NCI-H1417 treated with DMSO at 0.1 percent for 48 hours (cell line): ENCODE measurements at places on chromosomes 16 and 17.

DNA sequence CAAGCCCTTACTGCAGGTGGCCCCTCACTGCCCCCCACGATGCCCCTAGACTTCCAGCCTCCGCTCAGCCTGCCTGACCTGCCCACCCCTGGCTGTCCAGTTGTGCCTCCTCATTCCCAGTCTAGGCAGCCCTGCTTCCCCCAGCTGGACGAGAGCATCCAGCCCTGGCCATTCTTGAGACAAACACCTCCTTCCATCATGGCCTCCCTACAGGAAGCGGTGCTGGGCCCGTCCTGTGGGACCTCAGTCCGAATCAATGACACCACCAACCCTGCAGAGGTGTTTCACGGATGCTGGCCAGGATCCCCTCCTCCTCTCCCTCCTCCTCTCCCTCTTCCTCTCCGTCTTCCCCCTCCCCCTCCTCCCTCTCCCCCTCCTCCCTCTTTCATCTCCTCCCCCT, 28.3 kb downstream of the CCDC40 start:
- DNase-seq = no peak

DNA sequence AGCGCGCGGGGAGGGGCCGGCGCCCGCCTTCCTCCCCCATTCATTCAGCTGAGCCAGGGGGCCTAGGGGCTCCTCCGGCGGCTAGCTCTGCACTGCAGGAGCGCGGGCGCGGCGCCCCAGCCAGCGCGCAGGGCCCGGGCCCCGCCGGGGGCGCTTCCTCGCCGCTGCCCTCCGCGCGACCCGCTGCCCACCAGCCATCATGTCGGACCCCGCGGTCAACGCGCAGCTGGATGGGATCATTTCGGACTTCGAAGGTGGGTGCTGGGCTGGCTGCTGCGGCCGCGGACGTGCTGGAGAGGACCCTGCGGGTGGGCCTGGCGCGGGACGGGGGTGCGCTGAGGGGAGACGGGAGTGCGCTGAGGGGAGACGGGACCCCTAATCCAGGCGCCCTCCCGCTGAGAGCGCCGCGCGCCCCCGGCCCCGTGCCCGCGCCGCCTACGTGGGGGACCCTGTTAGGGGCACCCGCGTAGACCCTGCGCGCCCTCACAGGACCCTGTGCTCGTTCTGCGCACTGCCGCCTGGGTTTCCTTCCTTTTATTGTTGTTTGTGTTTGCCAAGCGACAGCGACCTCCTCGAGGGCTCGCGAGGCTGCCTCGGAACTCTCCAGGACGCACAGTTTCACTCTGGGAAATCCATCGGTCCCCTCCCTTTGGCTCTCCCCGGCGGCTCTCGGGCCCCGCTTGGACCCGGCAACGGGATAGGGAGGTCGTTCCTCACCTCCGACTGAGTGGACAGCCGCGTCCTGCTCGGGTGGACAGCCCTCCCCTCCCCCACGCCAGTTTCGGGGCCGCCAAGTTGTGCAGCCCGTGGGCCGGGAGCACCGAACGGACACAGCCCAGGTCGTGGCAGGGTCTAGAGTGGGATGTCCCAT, 232.8 kb downstream of the SEC14L1 start:
- DNase-seq = no peak

- no peak for DNase-seq
Measured at GRCh38 chr17:1727876-1728630, 3.5 kb downstream of the WDR81 start.

GRCh38 chr17:49290690-49291359, 60.2 kb upstream of the PHOSPHO1 start:
- DNase-seq = no peak

DNA sequence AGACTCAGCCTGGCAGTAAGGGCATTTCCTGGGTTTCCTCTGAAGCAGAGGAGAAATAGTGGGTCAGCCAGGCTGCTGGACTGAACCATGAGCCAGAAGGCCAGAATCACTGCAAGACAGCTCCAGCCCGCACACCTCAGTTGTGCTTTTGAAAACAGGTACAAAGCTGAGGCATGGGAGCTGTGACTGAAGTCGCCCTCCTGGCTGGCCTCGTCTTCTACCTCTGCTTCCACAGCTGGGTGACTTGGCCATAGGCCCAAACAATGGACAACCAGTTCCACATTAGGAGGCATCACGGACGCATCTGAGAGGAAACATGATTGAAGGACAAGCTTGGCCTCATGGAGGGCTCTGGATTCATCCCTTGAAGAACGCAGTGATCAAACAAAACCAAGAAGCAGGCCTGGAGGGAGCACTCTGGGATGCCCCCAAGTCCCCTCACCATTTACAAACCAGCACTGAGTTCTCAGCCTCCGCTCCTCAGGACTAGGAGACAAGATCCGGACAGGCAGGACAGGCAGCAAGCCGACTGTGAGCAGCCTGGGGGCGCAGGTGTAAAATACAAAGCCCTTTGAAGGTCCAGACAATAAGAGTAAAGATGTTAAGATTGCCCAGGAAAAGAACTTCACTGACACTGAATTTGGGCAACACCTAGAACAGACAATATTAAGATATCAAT, 68.7 kb downstream of the N4BP1 start:
- no peak for DNase-seq

GRCh38 chr17:7888184-7888920, at the start of gene CHD3:
CHD3 (plus strand) TSS chr17:7888789; CDS start chr17:7889001, 212 bp downstream.
- DNase-seq = no peak

- no peak for DNase-seq
Measured at GRCh38 chr16:54519161-54519695, 232.6 kb upstream of the IRX3 start.

DNA sequence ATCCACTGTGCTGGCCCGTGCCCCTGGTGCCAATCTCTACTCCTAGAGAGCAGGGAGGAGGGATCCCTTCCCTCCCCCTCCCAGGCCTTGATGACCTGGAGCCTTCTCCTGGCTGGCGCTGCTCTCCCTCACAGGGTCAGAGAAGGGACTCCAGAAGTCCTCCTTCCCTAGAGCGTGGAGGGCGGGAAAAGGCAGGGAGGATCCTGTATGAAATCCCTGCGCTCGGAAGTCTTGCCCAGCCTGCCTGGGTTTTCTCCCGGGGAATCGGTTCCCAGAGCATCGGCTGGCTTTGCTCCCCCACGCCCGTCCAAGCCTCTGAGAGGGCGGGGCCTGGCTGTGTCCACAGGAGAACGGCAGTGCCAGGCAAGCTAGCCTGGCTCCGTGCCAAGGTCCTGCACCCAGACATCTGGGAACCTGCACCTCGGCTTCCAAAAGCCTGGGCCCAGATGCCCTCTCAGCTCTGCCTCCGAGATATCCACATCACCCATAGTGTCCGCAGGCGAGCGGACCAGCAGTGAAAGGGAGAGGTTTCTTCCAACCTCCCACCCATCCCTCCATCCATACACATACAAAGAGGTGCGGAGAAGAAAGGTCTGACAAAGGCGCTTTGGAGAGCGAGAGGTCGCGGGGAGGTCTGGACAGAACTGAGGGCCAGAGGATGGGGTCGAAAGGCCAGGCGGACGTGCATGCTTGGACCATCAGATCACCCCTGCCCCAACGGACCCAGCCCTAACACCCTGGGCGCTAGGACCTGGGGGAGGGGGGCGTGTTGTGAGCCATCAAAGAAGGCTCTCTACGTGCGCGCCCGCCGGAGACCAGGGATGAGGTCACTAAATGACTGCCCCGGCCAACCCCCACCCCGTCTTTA, 1.1 kb downstream of the MPP2 start:
- DNase-seq = no peak

DNA sequence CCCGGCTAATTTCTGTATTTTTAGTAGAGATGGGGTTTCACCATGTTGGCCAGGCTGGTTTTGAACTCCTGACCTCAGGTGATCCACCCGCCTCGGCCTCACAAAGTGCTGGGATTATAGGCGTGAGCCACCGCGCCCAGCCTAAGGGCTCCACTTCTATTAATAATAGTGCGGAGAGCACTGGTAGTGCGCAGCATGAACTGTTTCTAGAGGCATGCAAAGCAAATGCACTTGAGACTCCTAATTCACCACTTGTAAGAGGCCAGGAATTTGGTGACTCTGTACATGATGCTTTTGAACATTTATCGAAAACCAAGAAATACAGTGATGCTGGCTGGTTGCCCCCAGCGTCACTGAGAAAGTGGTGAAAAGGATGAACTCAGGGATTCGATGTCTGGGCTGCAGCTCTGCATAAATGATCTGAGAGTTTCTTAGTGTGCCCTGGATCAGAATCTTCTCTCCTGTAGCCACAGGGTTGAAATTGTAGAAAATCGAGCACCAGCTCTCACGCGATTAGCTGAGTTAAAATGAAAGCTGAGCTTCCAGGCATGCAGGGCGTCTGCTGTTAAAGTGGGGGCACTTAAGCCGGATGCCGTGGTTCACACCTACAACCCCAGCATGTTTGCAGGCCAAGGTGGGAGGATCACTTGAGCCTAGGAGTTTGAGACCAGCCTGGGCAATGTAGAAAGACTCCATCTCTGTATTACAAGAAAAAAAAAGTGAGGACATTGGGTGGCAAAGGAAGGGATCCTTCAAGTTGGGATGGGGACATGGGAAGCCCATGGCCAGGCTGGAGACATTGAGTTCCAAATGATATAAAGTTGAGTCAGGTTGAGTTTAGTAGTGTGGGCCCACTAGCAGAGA, 4.8 kb downstream of the RNF213 start:
- DNase-seq = no peak

DNA sequence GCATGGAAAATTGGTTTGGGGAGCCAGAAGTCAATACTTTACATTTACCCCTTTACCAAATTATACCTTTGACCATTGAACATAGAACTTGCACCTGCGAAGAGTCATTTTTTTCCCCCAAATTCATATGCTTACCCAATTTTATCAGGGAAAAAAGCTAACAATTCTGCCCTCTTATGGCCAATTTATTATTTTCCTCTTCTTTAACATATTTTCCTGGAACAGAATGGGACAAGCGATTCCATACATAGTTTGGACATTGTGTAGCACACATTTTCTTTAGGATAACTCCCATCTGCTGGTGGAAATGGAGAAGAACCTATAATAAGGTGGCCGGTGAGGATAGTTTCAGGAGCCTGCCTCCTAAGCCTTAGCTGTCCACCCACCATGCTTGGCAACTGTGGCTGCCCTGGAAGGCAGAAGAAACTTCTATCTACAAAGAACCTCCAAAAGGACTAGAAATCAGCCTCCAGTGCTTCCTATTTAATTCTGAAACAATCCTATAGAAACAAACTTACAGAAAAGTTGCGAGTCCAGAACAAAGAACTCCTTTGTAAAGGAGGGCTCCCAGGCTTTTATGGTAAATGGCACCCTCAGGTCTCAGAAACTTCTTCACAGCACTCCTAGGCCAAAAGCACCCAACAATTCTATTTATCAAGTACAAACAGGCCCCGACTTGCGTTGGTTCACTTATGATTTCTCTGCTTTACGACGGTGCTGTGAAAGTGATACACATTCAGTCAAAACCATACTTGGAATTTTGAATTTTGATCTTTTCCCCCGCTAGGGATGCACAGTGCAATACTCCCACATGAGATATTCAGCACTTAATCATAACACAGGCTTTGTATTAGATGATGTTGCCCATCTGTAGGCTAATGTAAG, 64.1 kb upstream of the CACNG4 start:
- no peak for DNase-seq

DNA sequence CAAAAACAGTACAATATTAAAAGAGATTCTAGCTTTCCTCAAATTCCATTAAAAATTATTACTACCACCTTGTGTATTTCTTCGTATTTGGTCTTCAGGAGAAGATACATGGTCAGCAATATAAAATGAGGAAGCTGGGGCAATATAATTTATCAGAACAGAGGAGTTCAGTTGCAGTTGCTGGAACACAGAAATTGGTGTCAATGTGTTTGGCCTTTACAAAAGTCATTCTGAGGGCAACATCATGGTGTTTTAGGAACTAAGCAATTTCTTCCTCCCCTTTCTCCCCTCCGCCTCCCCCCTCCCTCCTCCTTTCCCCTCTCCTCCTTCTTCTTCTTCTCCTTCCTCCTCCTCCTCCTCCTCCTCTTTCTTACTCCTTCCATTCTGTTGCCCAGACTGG, 102.1 kb downstream of the YPEL2 start:
- DNase-seq = no peak

DNA sequence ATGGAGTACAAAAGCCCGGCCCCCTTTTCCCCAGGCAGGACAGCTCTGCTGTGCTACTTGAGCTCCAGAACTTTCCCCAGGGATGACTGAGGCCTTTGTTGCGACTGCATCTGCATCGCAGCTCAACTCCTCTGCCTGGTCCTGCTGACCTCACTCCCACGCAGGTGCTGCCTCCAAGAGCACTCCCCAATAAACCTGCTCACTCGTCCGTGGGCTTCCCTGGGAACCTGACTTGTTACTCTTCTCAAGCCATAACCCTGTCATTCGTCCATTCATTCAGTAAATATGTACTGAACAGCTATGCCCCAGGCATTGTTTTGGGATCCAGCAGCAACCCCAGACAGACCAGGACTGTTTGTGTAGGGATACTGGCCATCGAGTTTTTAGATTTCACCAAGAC, 11.6 kb upstream of the RMI2 start:
- DNase-seq = no peak

DNA sequence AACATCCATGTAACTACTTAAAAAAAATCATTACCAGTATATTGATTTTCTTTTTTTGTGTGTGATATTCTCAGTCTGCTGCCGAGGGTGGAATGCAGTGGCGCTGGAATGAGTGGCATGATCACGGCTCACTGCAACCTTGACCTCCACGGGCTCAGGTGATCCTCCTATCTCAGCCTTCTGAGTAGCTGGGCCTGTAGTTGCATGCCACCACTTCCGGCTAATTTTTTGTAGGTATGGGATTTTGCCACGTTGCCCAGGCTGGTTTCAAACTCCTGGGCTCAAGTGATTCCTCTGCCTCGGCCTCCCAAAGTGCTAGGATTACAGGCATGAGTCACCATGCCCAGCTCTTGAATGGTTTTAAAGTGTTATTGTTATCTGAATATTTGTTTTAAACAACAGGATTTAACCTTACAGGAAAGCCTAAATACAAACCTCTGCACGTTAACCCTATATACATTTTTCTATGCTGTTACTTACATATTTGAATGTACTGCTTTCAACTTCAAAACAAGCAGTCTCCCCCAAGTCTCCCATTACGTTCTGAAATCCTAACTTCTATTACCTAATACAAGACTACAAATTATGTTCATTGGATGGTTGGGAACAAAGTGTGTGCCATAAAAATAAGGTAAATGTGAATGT, 61.7 kb downstream of the KPNA2 start:
- DNase-seq = no peak

DNA sequence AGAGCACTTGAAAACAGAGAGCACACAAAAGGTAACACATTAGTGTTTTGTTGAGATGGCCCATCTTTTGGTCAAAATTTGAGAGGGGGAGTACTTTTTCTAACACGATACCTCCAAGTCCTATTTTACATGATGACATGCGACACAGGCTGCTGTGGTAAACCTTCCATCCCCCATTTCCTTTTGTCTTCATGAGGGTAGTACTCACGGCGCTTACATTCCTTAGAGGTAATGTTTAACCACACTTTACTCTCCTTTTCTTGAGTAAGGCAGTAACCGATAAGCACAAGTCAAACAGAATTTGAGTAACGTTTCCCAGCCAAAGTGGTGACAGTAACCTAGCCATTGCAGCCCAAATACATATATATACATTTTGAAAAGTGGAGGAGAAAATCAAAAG, 35.8 kb upstream of the PITPNM3 start:
- no peak for DNase-seq

GRCh38 chr17:78925234-78925633, at the start of gene TIMP2:
TIMP2 (minus strand) TSS chr17:78925387; CDS start chr17:78925088, 299 bp downstream.
- peak; percentile 35 for DNase-seq

GRCh38 chr16:13808102-13808501, 111.9 kb upstream of the ERCC4 start:
- DNase-seq = no peak

- no peak for DNase-seq
Measured at GRCh38 chr16:4591706-4592470, 22.8 kb downstream of the UBALD1 start.

- no peak for DNase-seq
Measured at GRCh38 chr17:53321651-53322050, 501.1 kb upstream of the KIF2B start.
